ENCODE measurements at places on chromosomes 7 and 10.

- DNase-seq: no peak
Measured at GRCh38 chr10:76641215-76641614, 996.4 kb downstream of the KCNMA1 start.

GRCh38 chr10:96153070-96153469 lies 23.0 kb downstream of the ZNF518A start:
- DNase-seq: no peak

GRCh38 chr10:92740762-92741161 lies 51.0 kb downstream of the HHEX start:
- no peak for DNase-seq

- no peak for DNase-seq
Measured at GRCh38 chr10:113712755-113713639, 33.3 kb downstream of the CASP7 start.

GRCh38 chr10:74067373-74068352 lies 69.7 kb downstream of the VCL start:
- no peak for DNase-seq

DNA sequence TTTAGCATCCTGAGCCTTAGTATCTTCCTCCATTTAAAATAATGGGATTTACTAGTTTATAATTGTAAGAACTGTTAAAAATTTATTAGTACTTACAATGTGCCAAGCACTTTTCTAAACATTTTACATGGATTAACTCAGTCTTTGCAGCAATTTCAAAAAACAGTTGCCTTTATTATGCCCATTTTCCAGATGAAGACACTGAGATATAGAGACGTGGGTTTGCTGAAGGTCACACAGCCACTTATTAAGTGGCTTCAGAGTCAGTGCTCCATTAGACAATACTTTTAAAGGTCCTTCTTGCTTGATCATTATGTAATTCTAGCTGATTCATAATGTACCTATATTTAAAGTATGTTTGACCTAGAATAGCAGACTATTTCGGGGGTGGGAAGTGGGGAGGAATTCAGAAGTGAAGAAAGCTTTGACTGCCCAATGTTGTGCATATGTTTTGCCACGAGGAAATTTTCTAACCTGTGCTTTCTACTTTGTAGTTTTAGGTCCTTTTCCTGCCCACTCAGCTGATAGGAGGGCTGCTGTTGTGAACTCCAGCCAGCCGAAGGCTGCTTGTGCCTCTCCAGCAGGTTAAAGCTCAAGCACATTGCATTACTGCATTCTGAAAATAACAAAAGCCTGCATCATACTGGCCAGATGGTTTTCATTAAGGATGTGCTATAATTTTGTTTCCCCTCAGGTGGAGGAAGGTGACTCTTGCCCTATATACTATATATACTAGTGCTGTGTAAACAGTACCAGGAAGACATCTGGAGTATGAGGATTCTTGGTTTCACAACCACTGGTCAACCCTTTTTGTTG lies 4.3 kb downstream of the PLEKHA8 start:
- DNase-seq: no peak

Data from Ammon's horn (tissue), 1 donor.